ENCODE measurements at places on chromosomes 7 and 10.
A peak's percentile ranks its signal among the peaks of the same experiment; 100 is the strongest.

GRCh38 chr10:62456611-62457101, 82.5 kb downstream of the ZNF365 start:
- ATAC-seq: peak; percentile 70

GRCh38 chr7:127409629-127410028, 17.1 kb upstream of the ZNF800 start:
- no peak for ATAC-seq

GRCh38 chr7:104976966-104977636, 36.9 kb upstream of the KMT2E start:
- no peak for ATAC-seq

- ATAC-seq: no peak
Observed at GRCh38 chr7:33671531-33672262, 233.6 kb upstream of the BMPER start.

- no peak for ATAC-seq
Observed at GRCh38 chr7:111026806-111027205, 64.1 kb upstream of the LRRN3 start.

- peak; percentile 33 for ATAC-seq
Observed at GRCh38 chr10:24716295-24716694, 7.4 kb downstream of the ARHGAP21 start.

- no peak for ATAC-seq
Observed at GRCh38 chr10:126732868-126733267, 62.4 kb upstream of the C10orf90 start.

DNA sequence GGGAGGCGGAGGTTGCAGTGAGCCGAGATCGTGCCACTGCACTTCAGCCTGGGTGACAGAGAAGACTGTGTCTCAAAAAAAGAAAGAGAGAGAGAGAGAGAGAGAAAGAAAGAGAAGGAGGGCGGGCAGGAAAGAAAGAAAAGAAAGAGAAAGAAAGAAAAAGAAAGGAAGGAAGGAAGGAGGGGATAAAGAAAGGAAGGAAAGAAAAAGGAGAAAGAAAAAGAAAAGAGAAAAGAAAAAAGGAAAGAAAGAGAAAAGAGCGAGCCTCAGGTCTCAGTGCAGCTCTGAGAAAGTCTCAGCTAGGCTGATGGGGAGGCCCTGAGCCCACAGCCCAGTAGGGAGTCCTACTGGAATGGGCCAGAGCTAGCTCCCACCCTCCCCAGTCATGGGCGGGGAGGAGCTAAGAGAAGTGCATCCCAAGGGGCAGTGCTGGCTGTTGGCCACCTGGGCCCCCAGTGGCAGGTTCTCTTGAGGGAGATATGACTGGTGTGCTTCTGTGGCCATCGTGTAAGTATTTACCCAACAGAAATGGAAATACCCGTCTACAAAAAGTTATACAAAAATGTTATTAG, 69.3 kb downstream of the ABRAXAS2 start:
- ATAC-seq: no peak

GRCh38 chr10:103535595-103535994, 42.1 kb downstream of the NEURL1 start:
- ATAC-seq: peak; percentile 8

GRCh38 chr7:52811537-52811936, 223.9 kb upstream of the POM121L12 start:
- no peak for ATAC-seq

DNA sequence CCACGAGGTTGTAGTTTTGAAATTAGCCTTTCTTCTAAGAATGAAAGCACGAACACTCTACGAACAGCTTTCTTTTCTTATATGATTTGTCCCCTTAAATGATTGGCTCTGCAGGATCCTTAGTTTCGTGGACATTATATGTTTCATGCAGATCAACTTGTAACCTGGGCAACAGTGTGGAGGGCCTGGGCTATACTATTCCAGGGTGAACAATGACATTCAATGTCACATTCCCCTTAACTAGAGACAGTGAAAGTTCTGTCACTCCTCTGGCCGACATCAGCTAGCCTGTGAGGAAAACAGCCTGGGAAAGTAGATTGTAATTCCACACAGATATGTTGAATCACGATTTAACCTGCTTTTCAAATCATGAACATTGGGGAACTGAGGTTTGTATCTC, 23.4 kb downstream of the TAS2R16 start:
- ATAC-seq: no peak

DNA sequence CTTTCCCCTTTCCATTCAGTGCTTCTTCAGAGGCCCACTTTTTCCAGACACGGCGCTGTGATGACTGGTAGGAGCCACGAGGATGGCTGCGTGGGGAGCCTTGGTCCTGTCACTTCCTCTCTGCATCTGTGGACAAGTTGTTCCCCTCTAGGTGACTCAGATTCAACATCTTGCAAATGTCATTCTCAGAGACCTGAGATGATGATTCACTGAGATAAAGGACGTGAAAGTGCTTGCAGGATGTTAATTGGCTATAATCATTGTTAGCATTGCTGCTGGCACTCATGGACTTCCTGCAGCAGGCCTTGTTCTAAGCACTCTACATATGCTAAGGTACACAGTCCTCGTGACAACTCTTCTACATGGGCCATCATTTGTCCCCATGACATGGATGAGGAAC, 489.8 kb upstream of the ZMIZ1 start:
- no peak for ATAC-seq

DNA sequence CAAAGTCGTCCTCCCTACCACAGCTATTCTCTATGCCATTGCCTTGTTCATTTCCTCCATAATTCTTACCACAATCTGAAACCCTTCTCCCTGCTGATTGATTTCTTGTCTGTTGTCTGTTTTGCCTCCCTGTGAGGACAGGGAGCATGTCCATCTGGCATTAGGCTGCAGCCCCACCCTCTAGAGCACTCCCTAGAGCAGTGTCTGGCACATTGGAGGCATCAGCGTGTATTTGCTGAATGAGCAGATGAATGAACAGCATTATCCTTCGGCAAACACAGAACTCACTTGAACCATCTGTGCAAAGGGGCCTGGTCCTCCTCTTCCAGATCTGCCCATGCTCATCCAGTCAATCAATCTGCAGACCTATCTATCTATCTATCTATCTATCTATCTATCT, 5.1 kb upstream of the DMBT1 start:
- no peak for ATAC-seq

- no peak for ATAC-seq
Observed at GRCh38 chr10:118781541-118781940, 26.8 kb upstream of the CACUL1 start.

DNA sequence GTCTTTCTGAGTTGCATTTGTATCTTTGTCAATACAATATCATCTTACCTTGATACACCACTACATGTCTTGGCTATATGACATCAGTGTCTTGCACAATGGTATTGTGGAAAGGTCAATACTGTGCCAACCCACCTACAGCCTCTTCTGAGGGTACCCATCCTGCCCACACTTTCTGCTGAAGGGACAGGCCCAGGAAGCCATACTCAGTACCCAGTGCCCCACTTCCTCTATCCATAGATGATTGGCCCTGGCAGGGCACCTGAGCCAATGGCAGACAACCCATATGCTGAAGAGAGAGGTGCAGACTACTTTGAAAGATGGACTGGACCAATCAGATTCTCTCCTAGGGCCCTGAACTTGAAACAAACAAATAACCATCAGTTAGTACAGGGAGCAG, 152.0 kb upstream of the ADO start:
- ATAC-seq: no peak

GRCh38 chr10:72885953-72886352, 7.6 kb upstream of the OIT3 start:
- ATAC-seq: no peak

- ATAC-seq: no peak
Observed at GRCh38 chr10:22058201-22058600, 54.7 kb upstream of the DNAJC1 start.

DNA sequence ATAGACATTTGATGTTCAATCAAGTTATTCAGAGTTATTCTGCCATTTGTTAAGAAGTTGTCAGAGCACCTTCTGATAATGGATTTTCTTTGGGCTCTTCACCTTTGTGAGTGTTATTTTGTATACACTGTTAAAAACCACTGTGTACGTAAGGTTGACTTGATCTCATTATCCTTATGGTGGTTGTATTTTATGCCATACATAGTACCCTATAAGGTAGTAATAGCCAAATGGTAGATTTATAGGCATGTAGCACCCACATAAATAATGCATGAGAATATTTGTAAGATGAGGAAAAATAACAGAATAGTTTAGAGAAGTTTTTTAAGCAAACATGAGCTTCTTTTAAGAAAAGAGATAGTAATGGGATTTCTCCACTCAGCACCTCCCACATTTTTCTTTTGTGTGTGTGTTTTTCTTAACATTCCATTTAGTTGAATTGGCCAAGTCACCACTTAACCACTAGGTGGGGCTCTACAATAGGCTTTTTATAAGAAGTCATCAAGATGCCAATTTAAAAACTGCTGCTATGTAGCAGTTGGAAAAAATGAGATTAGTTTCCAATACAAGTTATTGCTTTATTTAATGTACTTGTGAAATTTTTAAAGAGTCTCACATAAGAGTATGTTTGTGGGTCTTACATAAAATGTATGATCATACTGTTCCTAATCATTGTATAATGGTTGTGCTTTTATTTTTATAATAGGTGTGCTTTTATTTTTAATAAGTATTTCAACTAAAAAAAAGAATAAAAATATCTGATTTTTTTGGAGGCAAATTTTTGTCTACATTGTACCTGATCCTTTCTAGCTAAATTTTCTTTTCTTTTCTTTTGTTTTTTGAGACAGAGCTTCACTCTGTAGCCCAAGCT, 41.1 kb upstream of the STMP1 start:
- ATAC-seq: peak; percentile 51

DNA sequence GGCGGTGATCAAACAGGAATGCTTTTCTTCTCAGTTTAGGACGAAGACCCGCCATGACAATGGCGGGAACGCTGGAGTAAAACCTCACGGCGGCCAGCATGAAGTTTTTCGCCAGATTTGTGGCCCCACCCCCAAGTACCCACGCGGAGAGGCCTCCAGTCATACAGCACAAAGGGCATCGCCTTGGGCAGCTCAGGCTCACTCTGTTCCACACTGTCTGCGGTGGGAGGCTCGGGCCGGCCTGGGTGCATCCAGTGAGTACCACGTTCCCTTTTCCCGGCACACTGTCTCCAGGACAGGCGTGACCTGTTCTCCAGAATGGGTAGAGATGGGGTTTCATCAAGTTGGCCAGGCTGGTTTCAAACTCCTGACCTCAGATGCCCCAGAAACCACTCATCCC, 27.3 kb downstream of the ASB13 start:
- ATAC-seq: no peak
